ENCODE measurements at places on chromosomes 6 and 20.

DNA sequence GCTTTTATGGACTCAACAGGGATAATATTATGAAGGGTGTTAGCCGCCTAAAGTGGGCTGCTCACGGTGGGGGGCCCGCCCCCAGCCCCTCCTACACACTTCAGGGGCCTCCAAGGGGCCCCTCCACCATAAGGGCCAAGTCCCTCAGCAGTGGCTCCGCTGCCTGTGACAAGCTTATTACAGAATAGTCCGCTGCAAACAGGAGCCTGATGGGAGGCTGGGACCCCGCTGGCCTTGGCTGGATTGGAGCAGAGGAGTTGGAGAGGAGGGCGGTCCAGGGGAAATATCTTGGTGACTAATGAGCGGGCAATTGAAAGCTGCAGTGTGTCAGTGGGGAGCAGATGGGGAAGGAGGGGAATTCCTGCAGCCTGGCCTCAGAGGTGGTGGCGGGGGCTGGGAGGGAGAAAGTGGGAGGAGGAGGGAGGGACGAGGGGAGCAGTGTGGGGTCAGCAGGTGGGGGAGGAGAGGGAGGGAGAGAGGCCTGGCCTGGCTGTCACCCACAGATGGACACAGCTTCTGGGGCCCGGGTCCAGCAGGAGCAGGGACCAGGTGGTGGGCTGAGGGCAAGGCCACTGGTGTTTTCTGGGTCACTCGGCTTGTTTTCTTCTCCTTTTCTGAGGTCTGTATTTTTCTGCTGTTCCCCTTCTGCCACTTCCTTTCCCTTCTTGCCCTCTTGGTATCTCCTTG lies 57.6 kb upstream of the FOXP4 start:
- no peak for DNase-seq

DNA sequence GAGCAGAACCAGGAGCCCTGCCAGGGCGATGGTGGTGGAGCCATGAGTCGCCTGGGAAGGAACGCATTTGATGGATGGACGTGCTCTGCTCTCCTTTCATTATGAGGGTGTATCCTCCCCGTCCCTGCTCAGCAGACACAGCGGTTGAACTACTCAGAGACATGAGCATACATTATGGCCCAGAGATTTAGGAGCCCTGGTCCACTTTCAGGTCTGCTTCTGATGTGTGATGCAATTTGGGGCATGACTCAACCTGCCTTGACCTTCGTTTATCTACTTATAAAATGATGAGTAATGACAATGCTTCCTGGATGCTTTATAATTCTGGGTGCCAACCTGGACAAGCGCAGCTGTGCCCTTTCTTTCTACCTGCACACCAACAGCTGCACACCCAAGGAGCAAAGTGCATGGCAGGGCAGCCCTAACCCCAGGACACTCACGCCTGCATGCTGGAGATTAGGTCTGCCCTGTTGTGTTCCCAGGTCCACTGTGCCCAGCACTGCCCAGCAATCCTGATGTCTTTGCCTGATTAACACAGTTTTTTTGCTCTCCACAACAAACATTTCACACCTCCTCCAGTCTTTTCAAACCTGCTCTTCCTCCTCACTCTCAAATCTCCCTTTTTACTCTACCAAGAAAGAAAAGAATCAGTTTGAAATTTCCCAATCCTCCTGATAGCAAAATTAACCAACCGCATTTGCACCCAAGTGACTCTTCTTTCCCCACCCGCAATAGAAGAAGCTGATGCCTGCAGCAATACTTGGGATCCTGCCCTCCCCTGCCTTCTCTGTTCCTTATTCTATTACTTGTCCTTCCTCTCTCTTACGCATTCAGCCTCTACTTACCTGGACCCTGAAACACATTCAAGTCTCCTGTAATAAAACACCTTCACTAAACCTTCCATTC lies 81.2 kb downstream of the EZR start:
- no peak for DNase-seq

DNA sequence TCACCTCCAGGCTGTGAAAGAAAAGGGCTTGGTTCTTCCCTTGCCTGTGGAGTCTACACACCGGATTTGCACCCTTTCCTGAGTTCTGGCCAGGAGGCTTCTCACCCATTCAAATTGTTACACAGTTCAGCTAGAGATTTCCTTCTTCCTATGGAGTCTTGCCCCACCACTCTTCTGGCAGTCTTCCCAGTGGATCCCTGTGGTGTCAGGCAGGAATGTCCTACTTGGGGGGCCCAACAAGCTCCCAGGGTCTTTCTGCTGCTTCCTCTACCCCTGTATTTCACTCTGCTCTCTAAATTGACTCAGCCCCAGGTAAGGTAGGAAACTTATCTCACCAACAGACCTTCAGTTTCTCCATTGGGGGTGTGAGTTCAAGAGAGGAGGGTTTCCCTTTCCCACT lies 14.0 kb upstream of the CST9L start:
- DNase-seq, result no peak

- no peak for DNase-seq
These were observed 11.7 kb upstream of the ID1 start for GRCh38 chr20:31593221-31594001.

GRCh38 chr6:32982084-32982701 lies 13.8 kb downstream of the BRD2 start:
- peak; percentile 59 for DNase-seq

DNA sequence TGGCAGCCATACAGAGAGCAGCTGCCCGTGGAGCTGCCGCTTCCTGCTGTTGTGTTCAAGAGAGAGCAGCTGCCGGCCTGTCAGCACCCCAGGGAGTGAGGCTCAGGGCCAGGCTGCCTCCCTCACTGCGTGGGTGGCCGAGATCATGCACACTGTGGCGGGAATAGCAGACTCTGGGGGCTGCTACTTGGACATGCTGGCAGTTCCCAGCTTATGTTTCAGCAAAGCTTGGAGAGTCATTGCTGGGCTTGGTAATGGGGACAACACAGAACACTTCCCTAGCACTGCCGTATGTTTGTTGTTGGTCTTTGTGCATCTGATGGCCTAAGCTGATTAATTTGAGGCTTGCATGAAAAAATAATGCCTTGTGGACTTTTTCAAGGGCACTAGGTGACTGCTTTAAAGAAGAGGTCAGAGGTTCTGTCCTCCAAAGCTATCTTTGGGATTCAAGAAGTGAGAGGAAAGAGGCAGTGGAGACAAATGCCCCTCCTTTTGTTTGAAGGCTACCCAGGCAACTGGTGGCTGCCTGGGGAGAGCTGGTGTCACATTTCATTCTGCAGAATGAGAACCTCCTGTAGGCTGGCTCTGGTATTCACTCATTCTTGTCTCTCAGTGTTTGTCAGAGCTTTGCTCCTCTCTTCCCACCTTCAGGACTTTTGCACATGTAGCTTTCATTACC lies 18.8 kb downstream of the MRAP2 start:
- peak; percentile 79 for DNase-seq

DNA sequence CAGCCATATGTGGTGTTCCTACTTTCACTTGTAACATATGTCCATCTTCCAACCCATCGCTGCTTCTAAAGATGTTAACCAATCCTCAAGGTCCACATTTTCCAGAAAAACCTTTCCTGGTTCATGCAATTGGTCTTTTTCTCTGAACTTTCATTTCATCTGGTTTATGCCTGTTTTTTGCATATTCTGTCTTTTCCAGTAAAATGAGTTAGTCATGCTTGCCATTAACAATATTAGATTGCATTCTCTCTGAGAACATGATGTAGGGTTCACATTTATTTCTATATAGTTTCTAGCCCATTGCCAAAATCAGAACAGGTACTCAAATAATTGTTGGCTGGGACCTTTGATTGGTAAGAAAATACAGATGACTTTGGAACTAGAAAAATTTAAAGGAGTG lies 36.7 kb downstream of the HIVEP2 start:
- DNase-seq, result no peak

- no peak for DNase-seq
These were observed 39.4 kb downstream of the RRBP1 start for GRCh38 chr20:17642404-17643269.

DNA sequence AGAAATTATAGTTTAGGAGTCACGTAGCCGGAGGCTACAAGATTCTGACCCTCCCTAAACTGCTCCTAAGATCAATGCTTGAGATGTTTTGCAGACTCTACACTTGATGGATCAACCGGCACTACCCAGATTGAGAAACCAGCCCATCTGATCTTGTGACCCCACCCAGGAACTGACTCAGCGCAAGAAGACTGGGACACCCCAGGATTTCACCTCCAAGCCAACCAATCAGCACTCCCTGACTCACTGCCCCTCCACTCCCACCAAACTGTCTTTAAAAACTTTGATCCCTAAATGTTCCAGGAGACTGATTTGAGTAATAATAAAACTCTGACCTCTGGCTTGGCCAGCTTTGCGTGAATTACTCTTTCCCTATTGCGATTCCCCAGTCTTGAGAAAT lies 99.8 kb downstream of the OPRM1 start:
- DNase-seq, result no peak

DNA sequence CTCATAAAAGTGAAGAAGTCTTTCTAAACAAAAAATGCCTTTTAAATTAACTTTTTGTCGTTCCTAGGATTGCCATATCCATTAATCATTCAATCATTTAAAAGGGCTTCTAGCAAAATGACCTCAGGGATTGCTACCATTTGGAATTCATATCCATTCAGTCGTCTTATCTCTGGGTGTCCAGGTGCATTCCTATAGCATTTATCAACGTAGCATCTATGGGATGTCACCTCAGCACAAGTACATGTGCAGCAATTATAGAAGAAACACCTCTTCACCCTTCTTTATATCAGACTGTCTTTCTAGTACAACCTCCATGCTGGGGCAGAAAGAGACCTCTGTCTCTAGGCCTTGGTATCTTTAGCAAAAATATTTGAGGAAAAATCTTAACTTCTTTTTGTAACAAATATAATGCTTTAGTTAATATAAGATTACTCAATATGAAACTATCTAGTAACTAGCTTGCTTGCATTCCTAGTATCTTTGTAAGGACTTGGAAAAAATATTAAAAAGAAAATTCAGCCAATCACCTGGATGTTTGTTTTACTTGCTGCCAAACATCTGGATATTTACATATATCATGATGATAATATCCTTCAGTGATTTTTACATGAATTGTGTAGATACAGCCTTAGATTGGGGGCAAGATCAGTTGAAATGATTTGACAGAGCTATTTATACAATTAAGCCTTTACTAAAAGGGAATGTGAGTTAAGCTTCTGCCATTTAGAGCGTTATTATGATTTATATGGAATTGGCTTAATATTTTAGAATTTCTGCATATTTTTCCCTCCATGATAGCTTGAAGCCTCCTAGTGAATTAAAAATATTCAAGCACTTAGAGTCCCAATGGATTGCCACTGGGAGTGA lies 356.8 kb downstream of the HDGFL1 start:
- DNase-seq, result no peak

DNA sequence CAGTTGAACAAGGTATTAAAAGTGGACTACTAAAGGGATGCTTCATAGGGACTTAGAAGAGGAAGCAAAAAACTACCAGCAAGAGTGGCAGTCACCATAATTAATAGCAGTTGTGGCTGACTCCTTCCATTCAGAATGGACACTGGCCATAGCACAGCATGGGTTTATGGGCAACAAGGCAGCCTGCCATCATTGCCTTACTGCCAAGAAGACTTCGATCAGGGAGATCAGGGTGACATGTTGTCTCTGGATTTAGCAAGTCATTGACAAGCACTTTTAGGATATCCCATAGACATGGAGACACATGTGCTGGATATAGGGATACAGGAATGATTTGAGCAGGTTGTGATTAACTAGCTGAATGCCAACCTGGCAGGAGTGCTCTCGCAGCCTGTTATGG lies 35.3 kb upstream of the RIPOR2 start:
- no peak for DNase-seq

DNA sequence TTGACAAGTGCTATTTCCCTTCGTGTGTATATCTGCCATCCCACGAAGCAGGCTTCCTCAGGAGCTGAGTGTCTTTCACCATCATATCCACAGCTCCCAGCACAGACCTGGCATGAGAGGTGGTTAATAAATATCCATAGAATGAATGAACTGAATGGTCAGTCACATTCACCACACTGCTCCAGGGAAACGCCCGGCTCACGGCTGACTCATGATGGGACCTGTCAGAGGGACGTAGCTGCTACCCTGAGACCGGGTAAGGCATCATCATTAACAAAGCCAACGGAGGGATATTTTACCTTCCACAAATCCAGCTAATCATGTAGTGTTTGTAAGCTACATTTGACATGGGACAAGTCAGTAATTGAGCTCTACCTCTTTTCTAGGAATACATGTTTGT lies 12.5 kb downstream of the AGPAT4 start:
- DNase-seq, result no peak

DNA sequence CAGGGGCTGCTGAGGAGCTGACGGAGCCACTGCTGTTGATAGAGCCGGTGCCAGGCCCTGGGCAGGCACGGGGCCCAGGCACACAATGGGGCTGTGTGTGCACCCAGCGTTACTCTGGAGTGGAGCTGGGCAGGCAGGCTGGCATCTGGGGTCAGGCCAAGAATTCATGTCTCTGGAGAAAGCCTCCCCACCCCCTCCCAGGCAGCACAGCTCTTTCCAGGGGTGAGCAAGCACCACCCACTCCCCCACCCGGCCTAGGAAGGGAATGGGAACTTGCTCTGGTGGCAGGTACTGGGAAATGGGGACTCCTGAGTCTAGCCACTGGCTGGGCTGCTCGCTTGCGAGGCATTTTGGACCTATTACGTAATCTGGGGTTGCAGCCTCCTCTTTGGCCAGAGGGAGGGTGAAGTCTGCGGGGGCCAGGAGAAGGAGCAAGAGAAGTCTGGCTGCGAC lies 22.7 kb downstream of the TFEB start:
- no peak for DNase-seq

DNA sequence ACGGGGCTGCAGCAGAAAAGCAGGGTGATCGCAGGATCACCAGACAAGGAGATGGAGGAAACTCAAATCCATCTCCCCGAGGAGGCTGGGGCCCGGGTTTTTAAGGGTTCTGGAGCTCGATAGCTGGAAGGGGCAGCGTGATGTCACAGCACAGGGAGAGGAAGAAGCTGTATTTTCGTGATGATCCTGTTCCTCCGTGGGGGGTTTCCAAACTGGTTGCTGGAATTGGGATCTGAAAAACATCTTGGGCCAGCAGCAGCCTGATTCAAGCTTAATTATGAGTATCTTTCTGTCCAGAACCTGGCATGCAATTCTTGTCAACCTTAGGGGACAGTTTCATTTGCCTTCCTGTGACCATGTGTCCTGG lies 4.1 kb downstream of the CST7 start:
- DNase-seq, result no peak

GRCh38 chr6:111624401-111625098 lies 18.9 kb upstream of the TRAF3IP2 start:
- no peak for DNase-seq

GRCh38 chr6:85703406-85703805 lies 60.7 kb upstream of the SYNCRIP start:
- DNase-seq, result no peak

- no peak for DNase-seq
These were observed 175.9 kb upstream of the SGK1 start for GRCh38 chr6:134493789-134494188.

All from NCI-H1436 (cell line).